GM19239 (cell line): ENCODE measurements at places on chromosomes 12 and 14.

DNA sequence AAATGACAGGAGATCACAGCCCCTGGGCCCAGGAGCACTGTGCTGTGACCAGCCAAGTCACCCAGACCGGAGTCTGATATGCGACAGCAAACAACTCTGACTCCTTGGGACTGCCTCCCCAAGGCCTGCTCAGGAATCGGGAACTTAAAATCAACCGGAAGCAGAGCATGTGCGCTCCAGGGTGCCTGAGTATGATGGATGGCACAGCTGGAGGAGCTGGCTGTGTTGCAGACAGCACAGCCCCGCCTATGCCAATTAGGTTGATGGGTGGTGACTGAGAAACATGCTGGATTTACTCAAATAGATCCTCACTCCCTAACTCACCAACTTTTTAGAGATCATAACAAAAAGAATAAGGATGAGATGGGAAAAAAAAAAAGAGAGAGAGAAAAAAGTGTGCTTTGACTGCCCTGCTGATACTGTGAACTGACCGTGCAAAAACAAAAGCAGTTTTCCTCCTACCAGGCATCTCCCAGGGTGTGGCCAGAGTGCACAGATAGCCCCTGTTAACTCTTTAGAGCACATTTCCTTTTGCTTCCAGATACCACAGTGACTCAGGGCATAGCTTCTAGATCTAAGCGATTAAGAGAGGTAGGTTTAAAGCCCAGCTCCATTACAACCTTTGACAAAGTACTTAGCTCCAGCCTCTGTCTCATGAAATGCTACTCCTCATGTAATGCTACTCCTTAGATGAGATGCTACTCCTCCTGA lies 27.4 kb upstream of the STON2 start:
- DNase-seq, result no peak

DNA sequence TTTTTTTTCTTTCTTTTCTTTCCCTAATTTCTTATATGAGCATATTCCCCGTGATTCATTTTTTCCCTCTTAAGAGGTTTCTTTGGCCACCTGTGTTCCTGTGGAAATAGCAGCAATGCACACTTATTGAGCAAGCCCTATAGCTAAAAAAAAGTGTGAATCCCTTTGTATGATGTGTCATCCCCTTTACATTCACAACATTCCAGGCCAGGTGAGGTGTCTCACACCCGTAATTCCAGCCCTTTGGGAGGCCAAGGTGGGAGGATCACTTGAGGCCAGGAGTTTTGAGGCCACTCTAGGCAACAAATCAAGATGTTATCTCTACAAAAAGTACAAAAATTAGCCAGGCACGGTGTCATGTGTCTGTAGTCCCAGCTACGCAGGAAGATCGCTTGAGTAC lies 700.4 kb upstream of the TBX3 start:
- no peak for DNase-seq

DNA sequence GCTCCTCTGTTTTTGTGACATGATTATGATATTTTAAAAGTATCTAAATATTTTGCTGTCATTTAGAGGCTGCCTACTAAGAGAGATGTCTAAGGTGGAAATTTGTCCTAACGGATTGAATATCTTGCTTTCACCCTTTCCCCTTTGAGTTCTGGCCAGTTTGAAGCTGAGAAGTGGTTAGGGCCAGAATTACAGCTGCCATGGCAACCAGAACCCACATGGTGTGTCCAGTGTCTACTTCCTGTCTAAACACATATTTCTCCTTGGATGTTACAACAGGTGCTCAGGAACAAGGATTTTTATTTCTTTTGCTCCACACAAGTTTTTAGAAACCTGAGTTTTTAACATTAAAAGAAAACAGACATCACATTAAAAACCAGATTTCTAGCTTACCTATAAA lies 335.1 kb upstream of the OR4E1 start:
- DNase-seq, result no peak

DNA sequence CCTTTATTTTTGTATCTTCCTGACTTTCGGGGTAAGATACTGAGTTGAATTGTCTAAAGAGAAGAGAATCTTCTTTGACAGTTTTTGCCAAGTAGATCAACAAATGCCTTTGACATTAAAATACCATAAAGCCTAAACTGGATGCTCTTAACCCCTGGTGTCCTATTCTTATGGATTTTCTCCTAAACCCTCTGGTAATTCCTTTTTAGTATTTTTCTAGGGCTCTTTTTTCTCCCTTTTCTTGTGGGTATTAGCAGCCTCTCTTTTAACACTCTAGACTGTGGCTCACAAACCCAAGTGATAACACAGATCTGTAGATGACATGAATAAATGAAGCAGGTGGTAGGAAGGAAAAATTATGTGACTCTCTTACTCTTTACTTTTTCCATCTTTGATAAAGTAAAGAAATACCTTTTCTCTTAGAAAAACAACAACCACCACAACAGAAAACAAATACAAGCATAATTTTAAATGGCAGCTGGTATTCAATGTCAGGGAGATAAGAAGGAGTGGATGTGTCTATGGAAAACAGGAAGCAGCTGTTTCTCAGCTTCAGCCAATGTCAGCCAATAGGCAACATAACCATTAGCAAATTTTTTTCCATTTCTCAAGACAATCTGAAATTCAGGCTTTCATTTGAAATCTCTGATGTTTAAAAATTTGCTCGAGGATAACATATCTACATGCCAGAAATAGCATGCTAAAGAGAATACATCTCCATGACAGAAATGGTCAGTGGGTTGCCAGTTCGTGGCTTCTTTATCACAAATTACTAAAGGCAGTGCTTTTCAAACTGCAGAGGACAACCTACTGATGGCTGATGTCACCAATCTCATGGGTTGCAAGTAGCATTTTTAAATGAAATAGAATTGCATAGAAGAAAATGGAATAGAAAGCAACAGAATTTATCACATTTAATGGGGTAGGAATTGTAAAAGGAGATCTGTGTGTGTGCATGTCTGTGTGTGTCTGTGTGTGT lies 123.1 kb upstream of the KRR1 start:
- DNase-seq, result no peak

GRCh38 chr14:76434220-76434619 lies 58.3 kb downstream of the ESRRB start:
- no peak for DNase-seq

- DNase-seq, result no peak
Measured at GRCh38 chr14:92586963-92587699, 73.5 kb downstream of the RIN3 start.

- no peak for DNase-seq
Measured at GRCh38 chr12:9760699-9761418, at the start of gene CD69. TSS of gene CD69 (minus strand) at chr12:9760901. CDS start at chr12:9760820, 81 bp downstream.

- no peak for DNase-seq
Measured at GRCh38 chr14:53161758-53162435, 8.8 kb upstream of the DDHD1 start.

GRCh38 chr14:104309657-104310369 lies 171.4 kb downstream of the KIF26A start:
- no peak for DNase-seq

DNA sequence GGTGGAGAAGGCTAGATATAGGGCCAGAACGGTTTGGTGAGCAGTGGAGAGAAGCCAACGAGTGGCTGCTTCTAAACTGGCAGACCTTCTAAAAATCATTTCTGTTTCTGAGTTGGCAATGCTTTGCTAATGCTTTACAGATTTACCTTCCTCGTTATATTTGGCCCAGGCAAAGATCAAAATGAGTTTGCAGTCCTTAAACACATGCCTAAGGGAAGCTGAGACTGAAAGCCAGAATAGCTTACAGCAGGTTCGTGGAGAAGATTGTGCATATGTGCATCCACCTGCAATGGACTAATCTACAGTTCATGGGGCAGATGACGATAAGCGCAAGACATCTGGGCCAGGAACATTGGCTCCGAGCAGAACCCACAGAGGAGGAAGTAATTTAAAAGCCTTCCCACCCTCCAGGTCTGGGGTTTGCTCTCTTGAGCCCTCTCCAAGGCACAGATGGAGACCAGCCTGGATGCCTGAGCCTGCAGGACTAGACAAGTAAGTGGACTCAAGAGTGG lies 99.4 kb downstream of the NINJ2 start:
- DNase-seq, result no peak

GRCh38 chr14:96055065-96055752 lies 16.0 kb downstream of the C14orf132 start:
- DNase-seq, result no peak

DNA sequence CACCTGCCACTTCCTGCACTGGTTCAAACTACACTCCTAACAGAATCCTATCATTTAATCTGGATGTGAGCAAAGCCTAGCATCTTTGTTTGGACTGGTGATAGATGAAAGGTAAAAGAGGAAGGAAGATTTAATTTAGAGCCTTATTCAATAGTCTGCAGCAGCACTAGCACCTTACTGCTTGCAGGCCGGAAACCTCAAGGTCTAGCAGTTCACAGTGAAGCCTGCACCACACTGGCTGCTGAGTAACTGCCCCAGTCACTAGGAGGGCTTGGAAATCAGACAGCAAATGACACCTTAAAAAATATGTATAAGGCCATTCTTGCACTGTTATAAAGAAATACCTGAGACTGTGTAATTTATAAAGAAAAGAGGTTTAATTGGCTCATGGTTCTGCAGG lies 358.0 kb downstream of the DAD1 start:
- DNase-seq, result no peak

GRCh38 chr12:51373187-51373586 lies 18.0 kb downstream of the GALNT6 start:
- DNase-seq, result no peak

DNA sequence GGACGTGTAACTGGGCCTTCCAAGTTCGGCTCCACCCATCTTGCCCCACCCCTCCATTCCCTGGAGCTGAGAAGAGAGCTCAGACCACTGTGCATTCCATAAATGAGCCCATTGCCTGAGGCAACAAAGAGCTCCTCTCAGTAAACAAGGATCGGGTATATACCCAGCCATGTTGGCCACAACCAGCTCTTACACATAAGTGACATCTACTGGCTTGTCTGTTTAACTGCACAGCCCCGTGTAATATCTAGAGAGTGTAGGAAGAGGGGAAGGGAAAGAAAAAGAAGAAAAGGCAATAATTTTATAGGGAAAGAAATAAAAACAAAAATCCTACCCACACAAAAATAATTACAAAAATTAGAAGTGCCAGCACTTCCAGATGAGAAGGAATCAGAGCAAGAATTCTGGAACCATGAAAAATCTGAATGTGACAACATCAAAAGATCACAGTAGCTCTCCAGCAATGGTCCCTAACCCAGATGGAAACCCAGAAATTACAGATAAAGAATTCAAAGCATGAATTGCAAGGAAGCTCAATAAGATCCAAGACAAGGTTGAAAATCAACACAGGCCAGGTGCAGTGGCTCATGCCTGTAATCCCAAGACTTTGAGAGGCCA lies 308.1 kb downstream of the RPAP3 start:
- DNase-seq, result no peak

DNA sequence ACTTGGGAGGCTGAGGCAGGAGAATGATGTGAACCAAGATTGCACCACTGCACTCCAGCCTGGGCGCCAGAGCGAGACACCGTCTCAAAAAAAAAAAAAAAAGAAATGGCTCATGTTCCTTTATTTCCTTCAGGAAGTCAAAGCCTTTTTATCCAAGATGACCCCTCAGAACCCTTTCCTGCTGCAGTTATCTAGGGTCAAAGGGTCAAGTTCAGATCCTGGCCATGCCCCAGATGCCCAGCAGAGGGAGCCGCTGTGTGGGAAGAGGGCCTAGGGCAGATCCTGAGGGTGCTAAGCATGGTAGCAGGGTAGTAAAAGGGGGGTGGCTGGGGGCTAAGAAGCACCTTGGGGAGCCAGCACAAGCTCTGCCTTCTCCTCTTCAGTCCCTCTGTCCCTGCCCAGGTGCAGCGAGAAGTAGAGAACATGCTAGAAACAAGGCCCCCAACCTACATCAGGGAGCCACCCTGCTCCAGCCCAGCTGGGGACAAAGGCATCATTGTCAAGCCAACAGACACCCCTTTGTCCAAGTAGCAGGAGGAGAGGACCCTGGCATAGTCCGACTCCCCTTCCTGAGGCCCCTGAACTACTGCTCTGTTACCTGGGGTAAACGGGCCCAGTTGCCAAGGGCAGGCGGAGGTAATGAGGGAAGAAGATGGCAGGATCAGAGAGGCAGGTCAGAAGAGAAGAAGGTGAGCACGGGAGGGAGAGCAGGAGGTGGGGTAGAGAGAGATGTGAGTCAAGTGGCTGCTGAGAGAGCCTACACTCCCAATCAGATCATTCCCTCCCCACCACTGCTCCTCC lies 6.5 kb downstream of the NFE2 start:
- DNase-seq, result peak; percentile 49

DNA sequence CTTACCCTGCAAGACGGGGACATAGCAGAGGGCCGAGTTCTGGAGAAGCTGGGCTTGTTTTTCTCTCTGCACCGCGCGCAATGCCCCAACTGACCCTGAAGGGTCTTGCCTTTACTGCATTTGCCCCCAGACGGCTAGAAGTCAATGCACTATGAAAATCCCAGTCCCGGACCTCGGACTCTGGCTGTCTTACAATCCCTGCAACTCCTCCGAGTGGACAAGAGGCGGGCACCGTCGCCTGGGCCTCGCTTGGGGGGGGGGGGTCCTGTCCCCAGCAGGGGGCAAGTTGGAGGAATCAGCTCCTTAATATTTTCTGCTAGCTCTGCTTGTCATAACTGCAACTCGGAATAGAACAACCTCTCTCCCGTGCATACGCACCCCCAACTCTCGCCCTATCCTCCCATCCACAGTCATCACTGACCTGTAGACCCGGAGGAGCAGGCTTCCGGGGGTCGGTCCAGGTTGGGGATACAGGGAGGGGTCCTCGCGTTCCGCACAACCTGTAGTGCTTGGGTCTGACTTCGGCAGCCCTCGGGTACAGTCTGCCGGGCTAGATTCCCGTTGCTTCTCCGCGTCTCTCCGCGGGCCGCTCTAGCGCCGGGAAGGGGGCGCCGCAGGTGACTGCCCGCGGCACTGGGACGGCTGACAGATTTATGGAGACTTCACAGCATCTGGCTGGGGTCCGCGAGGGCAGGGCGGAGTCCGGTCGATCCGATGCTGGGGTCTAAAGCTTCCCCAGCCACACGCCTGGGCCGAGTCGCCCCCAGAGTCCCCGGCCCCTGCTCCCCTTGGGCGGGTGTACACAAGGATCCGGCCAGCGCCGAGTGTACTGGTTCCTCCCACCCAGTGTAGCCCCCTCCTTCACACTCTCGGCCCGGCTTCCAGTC lies 3.3 kb upstream of the PAX9 start:
- no peak for DNase-seq

- DNase-seq, result no peak
Measured at GRCh38 chr12:110266980-110267620, 13.9 kb upstream of the ATP2A2 start.
